CD4-positive, alpha-beta T cell (primary cell): ENCODE measurements at places on chromosomes 7 and 10.

GRCh38 chr7:78179211-78179610, 380.6 kb downstream of the PHTF2 start:
- no peak overlapping the region for H3K4me3 ChIP-seq
- no peaks in the 10 kb centered on the region for H3K4me1 ChIP-seq
- H3K36me3 ChIP-seq: no peaks in the 10 kb centered on the region
- no peak overlapping the region for H3K27ac ChIP-seq

DNA sequence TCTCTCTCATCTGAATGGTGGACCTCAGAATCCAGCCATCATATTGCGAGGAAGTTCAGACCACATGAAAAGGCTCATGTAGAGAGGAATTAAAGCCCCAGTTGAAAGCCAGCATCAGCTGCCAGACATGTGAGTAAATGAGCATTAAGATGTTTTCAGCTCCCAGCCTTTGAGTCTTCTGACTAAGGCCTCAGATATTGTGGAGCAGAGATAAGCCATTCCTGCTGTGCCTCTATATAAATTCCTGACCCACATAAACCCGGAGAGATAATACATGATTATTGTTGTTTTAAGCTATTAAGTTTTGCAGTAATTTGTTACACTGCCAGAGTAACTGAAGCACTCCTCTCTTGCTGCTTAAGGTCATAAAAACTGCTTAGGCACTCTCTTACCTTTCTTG, 14.6 kb downstream of the FAM149B1 start:
- no peak for DNase-seq
- H3K4me3 ChIP-seq: no peak overlapping the region
- H3K36me3 ChIP-seq: peaks cover 34% of the 10 kb centered on the region
- H3K27me3 ChIP-seq: no peaks in the 10 kb centered on the region

DNA sequence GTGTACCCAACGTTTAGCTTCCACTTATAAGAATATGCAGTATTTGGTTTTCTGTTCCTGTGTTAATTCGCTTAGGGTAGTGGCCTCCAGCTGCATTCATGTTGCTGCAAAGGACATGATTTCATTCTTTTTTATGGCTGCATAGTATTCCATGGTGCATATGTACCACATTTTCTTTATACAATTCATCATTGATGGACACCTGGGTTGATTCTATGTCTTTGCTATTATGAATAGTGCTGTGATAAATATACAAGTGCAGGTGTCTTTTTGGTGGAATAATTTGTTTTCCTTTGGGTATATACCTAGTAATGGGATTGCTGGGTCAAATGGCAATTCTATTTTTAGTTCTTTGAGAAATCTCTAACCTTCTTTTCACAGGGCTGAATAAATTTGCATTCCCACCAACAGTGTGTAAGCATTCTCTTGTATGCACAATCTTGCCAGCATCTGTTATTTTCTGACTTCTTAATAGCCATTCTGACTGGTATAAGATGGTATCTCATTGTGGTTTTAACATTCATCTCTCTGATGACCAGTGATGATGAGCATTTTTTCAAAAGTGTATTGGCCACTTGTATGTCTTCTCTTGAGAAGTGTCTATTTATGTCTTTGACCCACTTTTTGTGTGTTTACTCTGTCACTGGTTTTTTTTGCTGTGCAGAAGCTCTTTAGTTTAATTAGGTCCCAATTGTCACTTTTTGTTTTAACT, 72.5 kb upstream of the CC2D2B start:
- H3K27me3 ChIP-seq: no peaks in the 10 kb centered on the region
- no peak for DNase-seq
- H3K4me1 ChIP-seq: no peaks in the 10 kb centered on the region
- H3K4me3 ChIP-seq: no peak overlapping the region
- H3K27ac ChIP-seq: no peak overlapping the region
- H3K36me3 ChIP-seq: no peaks in the 10 kb centered on the region

- no peaks in the 10 kb centered on the region for H3K36me3 ChIP-seq
- H3K27ac ChIP-seq: no peak overlapping the region
- no peak for DNase-seq
- H3K27me3 ChIP-seq: no peaks in the 10 kb centered on the region
- H3K4me1 ChIP-seq: peaks cover 6% of the 10 kb centered on the region
- H3K4me3 ChIP-seq: no peak overlapping the region
These were observed 74.6 kb upstream of the FRMD4A start for GRCh38 chr10:14405076-14406065.

GRCh38 chr10:2478656-2479055, 588.7 kb upstream of the PFKP start:
- H3K27me3 ChIP-seq: no peaks in the 10 kb centered on the region
- H3K27ac ChIP-seq: no peak overlapping the region
- no peaks in the 10 kb centered on the region for H3K36me3 ChIP-seq
- no peak overlapping the region for H3K4me3 ChIP-seq
- no peaks in the 10 kb centered on the region for H3K4me1 ChIP-seq

- no peaks in the 10 kb centered on the region for H3K36me3 ChIP-seq
- H3K4me1 ChIP-seq: no peaks in the 10 kb centered on the region
- H3K4me3 ChIP-seq: no peak overlapping the region
- H3K27me3 ChIP-seq: no peaks in the 10 kb centered on the region
- no peak overlapping the region for H3K27ac ChIP-seq
- no peak for DNase-seq
These were observed 87.3 kb downstream of the LYZL2 start for GRCh38 chr10:30542001-30542894.

- H3K27me3 ChIP-seq: no peaks in the 10 kb centered on the region
- H3K4me3 ChIP-seq: no peak overlapping the region
- no peaks in the 10 kb centered on the region for H3K36me3 ChIP-seq
- H3K27ac ChIP-seq: no peak overlapping the region
- no peaks in the 10 kb centered on the region for H3K4me1 ChIP-seq
- peak; percentile 19 for DNase-seq
These were observed 261.4 kb upstream of the ZWINT start for GRCh38 chr10:56622335-56622973.

DNA sequence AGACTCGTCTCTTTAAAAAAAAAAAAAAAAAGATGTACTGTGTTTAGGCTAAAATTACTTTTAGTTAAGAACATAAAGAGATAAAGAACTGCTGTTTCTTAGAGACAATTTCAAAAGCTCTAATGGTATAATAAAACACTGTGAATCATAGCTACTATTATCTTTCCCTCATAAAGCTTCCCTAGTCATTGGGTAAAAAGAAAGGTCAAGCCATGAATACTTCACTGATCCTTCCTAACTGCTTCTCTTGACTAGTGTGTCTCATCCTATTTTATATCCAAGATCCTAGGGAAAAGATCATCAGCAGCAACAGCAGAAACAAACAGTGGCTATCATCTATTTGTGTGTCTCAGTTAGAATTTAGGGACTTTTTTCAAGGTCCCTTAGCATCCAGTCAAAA, 10.5 kb downstream of the YME1L1 start:
- H3K4me1 ChIP-seq: peaks cover 3% of the 10 kb centered on the region
- H3K4me3 ChIP-seq: no peak overlapping the region
- H3K36me3 ChIP-seq: peaks cover 90% of the 10 kb centered on the region
- no peak for DNase-seq
- H3K27me3 ChIP-seq: no peaks in the 10 kb centered on the region
- H3K27ac ChIP-seq: no peak overlapping the region

DNA sequence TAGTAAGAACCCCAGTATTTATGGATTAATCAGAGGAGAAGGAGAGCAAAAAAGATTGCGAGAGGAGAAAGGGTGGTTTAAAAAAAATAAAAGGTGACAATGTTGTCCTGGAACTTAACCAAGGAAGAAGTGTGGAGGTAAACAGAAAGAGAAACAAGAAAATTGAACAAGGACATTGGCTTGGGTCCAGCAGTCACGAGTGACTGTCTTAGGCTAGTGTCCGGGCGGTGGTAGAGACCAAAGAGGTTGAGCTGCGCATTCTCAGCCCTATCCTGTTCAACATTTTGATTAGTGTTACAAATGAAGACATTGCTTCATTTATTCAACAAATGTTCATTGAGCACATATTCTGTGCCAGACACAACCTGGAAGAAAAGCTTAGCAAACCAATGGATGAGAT, 329.9 kb downstream of the FGFR2 start:
- H3K27ac ChIP-seq: no peak overlapping the region
- H3K4me1 ChIP-seq: no peaks in the 10 kb centered on the region
- no peak overlapping the region for H3K4me3 ChIP-seq
- H3K36me3 ChIP-seq: no peaks in the 10 kb centered on the region
- H3K27me3 ChIP-seq: no peaks in the 10 kb centered on the region
- DNase-seq: no peak
